ENCODE measurements at places on chromosomes 1 and 21.

DNA sequence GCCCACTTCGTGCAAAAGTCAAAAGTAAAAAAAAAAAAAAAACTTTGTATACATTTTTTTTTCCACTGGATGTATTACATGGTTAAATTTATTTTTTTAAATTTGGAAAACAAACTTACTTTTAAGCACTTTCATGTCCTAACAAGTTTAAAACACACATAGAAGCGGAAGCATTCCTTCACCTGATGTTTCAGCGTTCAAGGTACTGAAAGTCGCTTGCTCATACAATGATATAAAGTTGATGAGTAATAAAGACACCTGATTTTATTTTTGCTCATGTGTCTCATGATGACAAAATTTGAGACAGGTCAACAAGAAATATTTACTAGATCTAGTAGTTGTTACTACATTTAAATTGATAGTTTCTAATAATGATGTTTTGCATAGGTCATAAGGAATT is 35.5 kb downstream of the ADAMTS1 start:
- no peak for DNase-seq

DNA sequence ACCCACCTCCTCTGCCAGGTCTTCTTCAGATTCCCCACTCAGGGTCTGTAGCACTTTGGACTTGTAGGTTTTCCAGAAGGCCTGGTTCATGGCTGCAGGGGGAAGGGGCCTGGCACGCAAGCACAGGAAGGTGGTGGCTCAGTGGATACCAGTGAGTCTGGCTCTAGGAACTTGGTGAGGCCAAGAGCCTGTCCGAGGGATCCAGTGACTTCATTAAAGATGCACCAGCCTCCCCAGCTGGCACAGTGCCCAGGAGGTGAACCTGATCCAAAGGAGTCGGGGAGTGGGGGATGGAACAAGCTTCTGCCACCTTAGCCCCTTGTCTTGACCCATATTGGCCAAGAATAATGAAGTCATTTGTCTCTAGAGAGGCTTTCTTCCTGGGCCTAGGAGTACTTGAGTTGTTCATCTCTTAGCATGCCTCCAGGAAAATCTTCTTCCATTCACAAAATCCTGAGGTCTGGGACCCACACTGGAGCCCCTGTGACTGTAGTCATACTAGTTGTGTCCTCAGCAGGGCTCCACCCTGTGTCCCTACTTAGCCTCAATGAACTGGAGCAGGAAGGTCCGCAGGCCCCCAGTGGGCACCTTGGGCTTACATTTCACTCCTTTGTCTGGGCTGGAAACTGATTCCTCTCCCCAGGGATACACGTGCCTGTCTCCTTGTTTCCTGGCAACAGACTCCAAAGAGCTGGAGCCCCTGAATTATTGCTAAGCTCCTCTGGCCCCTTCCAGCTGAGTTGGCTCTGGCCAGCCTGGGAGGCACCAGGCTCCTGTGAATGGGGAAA is at the start of gene C1orf232:
TSS of gene C1orf232 (minus strand) at position 554 of the 788 bp plus-strand sequence. CDS start at position 90, 464 bp downstream.
- no peak for DNase-seq

DNA sequence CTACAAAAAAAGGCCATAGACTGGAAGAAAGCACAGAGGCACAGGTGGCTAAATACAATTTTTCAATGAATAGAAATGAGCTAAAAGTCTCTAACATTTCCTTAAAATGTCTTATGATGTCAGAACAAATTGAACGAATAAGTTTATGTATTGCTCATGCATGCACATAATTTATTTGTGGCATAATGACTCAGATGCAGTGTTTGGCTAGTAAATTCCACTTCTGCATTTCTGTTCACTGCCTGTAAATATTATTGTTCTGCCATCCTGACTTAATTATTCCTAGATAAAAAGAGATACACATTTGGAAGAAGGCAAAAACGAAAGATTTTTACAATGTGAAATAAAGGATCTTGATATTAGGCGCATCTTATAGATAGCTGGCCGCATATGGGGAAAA is 26.6 kb upstream of the EXO1 start:
- DNase-seq = no peak

- no peak for DNase-seq
Measured at GRCh38 chr1:232486454-232487207, 143.3 kb downstream of the SIPA1L2 start.

DNA sequence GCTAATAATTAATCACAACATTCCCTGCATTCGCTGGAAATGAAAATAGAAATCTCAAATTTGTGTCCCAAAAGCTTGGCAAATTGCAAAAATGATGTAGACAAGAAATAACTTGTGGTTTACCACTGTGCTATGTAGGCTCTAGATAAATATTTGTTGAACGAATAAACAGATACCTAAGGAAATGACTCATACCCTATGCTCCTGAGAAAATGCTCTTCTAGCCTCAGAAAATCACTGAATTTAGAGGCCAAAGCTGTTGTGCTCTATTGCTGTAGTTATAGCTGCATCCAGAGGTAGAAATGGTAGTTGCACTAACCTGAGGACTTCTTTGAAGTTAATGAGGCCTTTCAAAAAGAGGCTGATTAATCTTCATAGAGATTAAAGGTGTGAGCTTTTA is 142.0 kb upstream of the ZNHIT6 start:
- no peak for DNase-seq

- DNase-seq = no peak
Measured at GRCh38 chr1:208047476-208047934, 136.6 kb upstream of the CD34 start.

DNA sequence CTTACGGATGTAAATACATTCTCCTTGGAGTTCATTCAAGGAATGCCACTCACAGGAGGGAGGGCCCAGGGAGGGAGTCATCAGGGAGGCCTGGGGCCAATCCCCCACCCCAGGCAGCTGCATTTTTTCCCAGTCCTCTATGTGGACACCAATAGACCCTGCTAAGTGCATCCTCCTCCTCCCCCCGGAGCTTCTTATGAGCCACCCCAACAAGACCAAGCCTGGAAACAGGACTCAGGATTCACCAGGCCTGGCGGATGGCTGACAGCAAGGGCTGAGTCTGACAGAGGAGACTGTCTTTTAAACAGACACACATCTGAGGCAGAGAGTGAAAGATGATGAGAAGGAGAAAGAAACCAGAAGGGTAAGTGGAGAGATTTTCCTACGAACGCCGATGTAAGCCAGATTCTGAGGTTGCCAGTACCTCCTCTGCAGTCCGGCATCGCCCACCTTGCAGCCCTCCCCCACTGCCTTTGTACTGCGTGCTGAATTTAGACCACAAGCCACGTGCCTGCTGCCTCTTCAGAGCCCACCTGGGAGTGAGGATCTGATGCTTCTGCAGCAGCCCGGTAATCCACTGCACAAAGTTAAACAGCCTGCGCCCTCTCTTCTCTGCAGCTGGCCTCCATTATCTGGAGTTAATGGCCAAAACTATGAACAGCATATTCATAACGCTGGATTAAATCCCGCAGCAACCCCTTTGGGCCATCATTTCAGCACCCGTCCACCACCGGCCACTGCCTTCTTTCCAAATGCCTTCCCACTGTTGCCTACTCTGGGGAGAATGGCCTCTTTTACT is 17.6 kb upstream of the SFPQ start:
- DNase-seq = no peak

DNA sequence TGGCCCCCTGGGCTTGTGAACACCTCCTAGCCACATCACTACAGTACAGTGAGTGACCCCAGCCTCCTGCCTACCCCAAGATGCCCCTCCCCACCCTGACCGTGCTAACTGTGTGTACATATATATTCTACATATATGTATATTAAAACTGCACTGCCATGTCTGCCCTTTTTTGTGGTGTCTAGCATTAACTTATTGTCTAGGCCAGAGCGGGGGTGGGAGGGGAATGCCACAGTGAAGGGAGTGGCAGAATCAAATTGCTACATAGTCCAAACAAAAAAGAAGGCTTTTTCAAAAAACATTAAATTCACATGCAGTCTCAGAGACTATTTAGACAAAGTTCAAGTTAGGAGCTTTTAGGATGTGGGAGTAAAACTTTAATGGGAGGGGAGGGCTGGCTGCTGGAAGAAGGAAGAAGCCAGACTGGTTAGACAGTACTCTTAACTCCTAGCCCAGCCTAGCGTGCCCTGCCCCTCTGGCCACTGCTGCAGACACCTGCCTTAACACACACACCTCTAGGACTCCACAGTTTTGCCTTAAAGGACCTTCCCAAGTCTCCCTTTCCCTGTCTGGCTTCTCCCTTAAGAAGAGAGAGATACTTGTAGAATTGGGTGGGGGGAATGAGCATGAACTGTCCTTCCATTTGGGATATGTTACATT is 9.4 kb downstream of the PEA15 start:
- DNase-seq = no peak

- no peak for DNase-seq
Measured at GRCh38 chr1:226920446-226920894, 19.6 kb upstream of the COQ8A start.

DNA sequence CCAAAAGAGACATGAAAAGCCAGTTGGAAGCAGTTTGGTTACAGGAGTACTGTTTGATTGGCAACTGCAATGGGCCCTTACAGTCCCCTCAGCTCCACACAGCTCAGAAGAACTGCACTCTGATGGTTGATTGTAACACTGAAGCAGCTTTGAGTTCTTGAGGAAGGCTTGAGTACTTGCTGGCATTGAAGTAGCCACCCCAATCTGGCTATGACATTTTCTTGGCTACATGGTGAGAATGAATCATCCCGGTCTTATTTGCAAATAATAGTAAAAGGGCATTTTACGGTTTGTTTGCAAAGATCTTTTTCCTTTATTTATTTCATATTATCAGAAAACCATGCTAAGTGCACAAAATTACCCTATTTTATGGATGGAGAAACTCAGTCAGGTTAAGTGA is 159.7 kb upstream of the BEND5 start:
- no peak for DNase-seq
